AML-193 (cell line): ENCODE measurements at places on chromosomes 7 and 10.

DNA sequence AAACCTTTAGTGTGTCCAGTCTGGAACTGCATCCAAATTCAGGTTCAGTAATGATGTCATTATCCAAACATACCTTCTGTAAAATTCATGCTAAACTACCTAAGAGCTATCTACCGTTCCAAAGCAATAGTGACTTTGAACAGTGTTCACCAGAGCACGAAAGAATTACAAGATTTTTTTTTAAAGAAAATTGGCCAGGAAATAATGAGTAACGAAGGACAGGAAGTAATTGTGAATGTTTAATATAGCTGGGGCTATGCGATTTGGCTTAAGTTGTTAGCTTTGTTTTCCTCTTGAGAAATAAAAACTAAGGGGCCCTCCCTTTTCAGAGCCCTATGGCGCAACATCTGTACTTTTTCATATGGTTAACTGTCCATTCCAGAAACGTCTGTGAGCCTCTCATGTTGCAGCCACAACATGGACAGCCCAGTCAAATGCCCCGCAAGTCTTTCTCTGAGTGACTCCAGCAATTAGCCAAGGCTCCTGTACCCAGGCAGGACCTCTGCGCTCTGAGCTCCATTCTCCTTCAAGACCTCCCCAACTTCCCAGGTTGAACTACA, 694 bp upstream of the FAS start:
- DNase-seq = peak; percentile 86

DNA sequence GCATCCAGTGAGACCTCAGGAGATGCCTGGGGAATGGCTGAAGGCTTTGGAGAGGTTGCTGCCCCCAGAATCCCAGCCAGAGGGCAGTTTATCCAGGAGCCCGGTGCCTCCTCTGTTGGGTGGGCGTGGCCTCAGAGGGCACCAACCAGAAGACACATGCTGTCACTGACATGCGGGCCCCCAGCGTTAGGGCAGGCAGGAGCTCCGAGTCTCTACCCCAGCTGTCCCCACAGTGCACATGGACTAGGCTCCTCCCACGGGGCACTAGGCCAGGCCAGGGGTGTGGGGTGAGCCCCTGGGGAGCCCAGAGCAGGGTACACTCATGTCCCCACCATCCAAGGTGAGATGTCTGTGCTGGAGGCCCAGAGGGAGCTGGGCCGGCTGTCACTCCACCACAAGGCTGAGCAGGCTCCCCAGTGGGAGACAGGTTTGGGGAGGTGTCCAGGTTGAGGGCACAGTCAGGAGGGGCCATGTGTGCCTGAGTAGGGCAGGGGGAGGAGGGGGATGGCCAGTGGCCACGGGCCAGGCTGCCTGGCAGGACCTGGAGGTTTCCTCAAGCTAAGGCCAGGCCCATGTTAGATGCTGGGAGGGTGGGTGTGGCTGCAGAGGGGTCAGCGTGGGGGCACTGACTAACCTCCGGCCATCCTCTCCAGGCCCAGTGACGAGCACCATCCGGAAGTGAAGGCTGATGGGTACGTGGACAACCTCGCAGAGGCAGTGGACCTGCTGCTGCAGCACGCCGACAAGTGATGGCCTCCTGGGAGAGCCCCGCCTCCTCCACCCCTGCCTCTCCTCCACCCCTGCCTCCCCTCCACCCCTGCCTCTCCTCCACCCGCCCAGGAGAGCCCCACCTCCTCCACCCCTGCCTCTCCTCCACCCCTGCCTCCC, 131.3 kb downstream of the FAM53B start:
- DNase-seq = no peak

DNA sequence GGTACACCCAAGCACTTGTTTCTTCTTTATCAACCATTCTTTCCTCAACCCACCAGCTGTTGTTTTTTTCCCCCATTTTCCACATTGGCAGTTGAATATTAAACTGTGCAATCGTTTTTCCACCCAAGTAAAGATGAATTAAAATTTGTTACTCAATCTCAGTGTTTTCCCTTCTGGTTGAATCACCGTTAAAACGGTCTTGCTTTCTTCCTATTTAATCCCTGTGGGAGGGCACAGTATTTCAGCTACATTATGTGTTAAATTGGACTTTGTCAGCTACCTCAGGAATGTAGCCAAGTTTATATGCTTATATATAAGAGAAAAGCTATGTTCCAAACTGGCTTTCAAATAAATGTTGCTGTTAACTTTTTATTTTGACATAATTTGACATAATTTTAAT, 19.9 kb downstream of the SLC35G1 start:
- DNase-seq = no peak

DNA sequence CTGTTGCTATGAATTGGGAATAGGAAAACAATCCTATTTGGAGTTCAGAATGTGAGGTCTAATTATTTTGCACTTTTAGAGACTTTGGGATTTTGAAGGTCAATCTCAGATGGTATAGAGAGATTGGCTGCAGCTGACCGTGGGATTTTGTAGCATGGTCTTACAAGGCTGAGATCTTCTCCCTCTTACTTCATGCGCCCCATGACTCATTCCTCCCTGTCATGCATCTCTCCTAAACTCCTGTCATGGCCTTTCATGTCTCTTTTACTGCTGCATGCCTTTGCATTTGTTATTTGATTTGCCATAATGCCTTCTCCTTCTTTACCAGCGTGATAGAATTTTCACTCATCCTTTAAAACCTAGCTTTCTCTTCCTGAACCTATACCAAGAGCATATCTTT, 133.1 kb downstream of the BBS9 start:
- no peak for DNase-seq

DNA sequence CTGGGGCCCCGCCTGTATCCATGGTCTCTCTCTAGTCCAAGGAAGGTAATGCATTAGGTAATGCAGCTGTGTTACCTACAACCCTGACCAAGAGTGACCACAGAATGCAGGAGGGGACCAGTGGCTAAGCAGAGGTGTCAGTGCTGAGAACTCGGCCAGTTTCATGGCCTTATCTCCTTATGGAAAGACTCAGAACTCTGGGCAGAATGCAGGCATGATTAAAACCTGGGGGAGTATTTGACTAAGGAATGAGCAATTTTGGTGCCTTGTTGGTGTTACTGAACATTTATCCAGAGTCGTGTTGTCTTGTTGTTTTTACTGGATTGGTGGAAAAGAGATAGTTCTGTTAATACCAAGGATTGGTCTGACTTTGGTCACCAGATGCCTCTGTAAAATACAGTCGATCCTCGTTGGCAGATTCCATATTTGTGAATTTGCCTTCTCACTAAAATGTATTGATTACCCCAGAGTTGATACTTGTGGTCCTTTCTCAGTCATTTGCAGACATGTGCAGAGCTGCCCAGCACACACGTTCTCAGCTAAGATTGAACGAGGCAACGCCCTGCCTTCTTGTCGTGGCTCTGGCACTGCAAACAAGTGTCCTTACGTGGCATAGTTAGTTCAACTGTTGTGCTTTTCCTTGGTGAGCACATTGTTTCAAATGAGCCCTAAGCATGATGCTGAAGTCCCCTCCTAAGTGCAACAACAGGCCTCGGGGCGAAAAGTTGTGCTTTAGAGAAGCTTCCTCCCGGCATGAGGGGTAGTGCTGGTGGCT, 135.7 kb upstream of the BTBD16 start:
- DNase-seq = no peak

DNA sequence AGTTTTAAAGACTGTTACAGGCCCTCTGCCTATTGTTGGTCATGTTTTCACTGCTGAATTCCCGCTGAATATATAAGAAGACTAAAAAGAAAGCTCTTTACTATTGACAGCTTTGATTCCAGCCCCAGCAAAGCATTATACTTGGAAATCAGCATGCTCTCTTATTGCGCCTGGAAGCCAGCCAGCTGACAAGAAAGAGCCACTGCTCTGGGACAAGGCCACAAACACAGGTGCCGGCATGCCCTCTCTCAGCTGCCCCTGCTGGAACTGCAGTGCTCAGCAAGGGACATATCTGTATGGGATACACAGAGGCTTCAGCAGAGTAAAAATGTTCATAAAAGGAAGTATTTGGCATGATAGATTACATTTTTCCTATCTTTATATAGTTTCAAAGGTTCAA, 523.9 kb downstream of the ADRA2A start:
- no peak for DNase-seq

GRCh38 chr7:120163449-120163848, 109.5 kb upstream of the KCND2 start:
- DNase-seq = no peak

GRCh38 chr7:85068799-85069198, 118.1 kb downstream of the SEMA3D start:
- DNase-seq = no peak

- no peak for DNase-seq
Measured at GRCh38 chr7:114589436-114589835, 174.8 kb downstream of the FOXP2 start.

DNA sequence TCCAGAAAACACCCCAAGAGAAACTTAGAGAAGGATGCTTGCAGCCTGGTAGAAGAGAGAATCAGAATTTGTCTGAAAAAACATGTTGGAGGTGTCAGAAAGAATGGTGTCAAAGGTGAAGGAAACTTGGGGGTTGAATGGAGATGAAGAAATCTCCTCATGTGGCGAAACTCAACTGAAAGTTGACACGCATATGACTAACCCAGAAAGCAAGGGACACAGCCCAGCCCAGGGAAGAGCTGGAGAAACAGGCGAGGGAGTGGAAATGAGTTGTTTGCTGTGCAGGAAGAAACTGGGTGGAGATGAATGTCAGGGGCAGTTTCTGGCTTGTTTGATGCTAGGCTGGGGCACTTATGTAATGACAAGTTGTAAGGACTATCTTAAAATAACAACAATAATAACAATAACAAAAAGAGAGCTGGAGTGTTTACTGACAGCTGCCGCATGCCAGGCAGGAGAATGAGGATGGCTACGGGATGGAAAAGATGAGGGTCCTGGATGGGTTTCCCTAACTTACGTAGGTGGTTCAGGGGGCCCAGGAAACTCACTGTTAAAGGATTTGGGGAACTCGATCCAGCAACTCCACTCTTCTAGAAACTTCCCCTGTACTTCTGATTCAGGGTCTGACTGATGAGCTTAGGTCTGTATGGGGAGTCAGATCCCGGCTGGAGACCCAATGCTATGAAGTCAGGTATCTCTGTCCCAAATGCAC, 57.4 kb downstream of the MAP3K8 start:
- peak; percentile 94 for DNase-seq

GRCh38 chr10:119651514-119652360, 557 bp downstream of the BAG3 start:
- DNase-seq = no peak

DNA sequence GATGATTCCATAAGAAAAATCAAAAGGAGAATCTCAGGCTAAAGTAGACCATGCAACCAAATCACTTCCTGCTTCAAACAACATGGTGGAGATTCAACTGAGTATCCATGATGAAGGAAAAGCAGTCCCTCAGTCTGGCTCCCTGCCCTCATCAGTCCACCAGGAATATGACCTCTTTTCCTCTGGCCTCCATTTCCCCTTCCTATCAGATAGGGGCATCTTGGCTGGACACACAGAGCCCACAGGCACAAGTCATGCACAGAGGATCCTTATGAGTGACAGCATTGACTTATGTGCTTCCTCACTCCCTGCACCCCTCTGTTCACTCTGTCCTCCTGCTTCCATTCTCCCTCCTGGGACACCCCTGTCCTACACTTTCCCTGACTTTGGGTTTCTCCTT, 16.8 kb downstream of the PIP start:
- no peak for DNase-seq

- DNase-seq = no peak
Measured at GRCh38 chr10:59720377-59720776, 10.7 kb upstream of the SLC16A9 start.

DNA sequence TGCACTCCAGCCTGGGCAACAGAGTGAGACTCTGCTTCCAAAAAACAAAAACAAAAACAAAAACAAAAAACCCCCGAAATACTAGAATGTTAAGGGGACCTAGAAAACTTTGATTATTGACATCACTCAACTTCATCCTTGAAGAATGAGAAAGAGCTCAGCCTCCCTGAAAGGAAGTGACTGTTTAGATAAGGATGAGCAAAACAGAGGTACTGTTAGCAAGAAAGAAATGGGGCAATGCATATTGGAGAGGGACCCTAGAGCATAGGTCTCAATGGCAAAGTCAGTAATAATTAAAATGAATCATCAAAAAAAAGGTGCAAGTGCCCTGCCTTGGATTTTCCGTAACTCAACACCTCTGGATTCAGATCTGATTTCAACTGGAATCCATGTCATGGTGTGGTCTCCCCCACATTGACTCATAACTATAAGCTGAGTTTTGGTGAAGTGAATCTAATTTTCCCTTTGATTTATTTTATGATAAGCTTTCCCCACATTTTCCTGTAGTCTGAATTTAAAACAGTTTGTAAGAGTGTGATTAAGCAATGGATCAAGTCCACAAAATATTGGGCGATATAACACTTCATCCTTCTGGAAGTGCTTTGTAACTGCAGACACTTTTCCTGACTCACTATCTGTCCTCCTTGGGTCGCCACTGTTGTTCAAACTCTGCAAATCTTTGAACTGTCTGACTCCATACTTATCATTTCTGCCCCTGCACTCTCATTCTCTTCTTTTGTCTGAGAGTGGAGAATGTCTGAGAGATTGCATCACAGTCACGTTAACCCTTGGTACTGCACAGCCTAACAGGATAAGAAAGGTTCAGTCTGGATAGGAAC, 224.8 kb upstream of the LYZL1 start:
- no peak for DNase-seq

GRCh38 chr10:4046030-4046429, 261.0 kb upstream of the KLF6 start:
- DNase-seq = no peak

DNA sequence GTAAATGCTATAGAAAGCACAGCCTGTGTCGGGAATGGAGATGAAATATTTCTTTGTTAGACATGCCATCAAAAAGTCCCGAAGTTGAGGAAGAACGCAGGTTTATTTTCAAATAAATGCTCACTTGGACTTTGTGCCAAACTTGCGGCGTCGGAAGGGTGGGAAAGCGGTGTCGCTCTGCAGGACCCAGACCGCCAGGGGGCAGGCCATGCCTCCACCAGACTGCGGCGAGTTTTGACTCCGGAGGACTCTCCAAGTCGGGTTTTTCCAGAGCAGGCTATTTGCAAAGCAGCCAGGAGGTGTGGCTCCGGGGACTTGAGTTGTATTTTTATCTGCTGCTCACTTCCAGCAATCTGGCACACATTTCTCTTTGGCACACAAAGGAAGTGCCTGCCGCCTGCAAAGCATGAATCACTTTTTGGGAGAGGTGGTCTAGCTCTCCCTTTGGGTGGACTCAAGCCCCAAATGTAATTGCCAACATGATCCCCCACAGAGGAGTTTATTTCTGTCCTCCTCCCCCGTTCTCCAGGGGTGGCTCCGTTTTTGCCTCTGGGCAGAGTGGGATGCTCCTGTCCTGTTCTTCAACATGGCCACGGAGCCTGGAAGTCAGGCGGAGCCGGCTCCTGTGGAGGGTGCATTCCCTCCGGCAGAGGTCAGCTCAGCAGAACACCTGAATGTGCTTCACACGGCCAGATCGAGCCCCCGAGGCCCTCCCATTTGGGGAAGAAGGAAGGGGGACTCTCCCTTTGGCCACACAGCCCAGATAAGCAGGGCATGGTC, 82.3 kb upstream of the GPR26 start:
- no peak for DNase-seq
